GM12865 (cell line): ENCODE measurements at places on chromosomes 2 and 18.

GRCh38 chr2:237456200-237456843 lies 30.7 kb upstream of the MLPH start:
- DNase-seq, result no peak

- DNase-seq, result no peak
Measured at GRCh38 chr18:984004-984403, 79.3 kb downstream of the ADCYAP1 start.

DNA sequence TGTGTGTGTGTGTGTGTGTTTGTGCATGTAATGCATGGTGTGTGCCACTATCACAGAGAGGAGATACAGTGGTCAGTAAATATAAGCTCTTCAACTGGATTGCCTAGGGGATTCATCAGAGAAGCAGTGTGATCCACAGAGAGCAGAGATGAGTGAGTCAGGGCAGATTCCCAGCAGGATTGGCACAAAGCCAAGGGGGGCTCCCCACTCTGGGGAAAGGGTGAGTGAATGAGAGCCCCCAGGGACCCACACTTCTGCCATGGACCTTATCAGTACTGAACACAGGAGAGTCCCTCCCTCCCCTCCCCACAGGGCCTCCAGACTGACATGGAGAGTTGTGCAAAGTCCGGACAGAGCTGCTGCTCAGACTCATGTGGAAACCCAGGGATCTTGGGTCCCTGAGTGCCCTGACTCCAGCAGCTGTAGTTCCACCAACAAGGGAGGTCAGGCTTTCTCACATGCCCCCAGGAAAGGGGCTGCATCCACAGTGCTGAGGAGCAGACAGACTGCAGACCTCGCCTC lies 748.8 kb downstream of the NR4A2 start:
- DNase-seq, result no peak

DNA sequence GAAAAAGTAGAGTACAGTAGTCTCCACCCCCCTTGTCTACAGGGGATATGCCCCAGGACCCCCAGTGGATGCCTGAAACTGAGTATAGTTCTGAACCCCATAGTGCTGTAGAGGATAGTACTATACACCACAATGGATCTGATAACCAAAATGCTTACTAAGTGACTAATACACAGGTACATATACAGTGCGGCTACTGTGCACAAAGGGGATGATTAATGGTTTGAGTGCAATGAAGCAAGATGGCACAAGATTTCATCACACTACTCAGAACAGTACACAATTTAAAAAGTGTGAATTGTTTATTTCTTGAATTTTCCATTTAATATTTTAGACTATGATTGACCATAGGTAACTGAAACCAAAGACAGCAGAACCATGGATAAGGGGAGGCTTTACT lies 446.9 kb upstream of the NRP2 start:
- DNase-seq, result no peak

DNA sequence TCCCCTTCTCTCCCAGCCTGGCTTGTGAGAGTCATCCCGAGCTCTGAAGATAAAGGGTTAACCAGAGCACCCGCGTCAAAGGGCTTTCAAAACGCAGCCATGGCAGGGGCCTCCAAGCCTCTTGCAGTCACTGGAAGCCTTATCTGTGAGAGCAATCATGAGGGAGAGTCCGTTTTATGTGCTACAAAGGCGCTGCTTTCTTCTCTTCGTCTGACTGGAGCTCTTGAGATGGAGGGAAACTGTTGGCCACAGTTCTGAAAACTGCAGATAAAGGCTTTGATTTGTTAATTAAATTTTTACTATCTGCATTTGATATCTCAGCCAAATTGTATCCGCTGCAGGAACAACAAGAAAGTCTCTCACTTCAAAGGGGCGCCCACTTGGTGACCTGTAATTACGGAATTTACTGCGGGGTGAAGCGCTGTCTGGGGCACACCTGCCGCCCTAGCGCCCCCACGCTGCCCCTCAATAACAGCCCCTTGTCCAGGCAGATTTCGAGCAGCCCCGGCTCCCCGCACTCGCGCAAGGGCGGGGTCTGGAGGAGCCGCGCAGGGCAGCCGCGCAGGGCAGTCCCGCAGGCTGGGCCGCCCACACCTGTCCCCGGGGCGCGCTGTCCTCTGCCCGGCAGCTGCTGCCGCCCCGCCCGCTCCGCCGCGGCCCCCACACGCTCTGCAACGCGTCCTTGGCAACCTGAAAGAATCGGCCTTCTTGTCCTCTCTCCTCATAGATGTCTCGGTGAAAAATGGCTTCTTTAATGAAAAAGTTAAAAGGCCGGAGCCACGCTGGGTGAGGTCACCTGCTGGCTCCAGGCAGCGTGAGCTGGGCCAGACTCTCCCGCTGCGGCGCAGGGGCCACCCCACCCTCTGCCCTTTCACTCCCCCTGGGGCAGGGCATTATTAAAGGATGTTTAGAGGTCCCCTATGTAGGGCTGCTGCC lies 217.9 kb downstream of the VAPA start:
- no peak for DNase-seq

GRCh38 chr2:44758591-44758990 lies 182.9 kb upstream of the SIX3 start:
- DNase-seq, result no peak

GRCh38 chr2:219713110-219713509 lies 85.7 kb downstream of the SLC4A3 start:
- DNase-seq, result peak; percentile 42

DNA sequence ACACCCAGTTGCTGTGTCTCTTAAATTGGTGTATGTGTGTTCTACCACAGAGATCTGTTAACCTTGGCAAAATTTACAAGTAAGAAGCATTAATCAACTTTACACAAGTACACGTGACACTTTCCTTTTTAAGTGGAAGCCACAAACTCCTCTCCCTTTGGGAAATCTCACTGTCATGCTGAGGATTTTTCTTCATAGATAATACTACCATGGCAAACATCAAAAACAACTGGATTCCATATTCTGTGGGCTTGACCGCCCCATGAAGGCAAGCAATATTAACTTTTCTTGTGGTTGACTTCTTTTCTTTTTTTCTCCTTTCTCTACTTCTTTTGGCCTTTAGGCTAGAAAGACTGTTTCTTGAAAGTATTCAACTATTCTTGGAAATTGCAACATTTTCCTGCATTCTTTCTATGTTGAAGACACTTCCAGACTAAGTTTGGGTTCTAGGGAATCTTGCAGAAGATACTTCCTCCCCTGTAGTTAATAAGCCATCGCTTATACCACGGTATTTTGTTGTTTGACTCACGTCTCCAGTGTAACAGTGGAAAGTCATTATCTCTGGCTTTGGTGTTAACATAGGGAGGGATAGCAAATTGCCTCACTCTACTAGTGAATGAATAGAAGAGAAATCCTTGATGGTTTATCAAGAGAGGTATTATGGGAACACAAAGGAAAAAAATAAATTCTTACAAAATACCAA lies 79.5 kb downstream of the SLC8A1 start:
- DNase-seq, result no peak

DNA sequence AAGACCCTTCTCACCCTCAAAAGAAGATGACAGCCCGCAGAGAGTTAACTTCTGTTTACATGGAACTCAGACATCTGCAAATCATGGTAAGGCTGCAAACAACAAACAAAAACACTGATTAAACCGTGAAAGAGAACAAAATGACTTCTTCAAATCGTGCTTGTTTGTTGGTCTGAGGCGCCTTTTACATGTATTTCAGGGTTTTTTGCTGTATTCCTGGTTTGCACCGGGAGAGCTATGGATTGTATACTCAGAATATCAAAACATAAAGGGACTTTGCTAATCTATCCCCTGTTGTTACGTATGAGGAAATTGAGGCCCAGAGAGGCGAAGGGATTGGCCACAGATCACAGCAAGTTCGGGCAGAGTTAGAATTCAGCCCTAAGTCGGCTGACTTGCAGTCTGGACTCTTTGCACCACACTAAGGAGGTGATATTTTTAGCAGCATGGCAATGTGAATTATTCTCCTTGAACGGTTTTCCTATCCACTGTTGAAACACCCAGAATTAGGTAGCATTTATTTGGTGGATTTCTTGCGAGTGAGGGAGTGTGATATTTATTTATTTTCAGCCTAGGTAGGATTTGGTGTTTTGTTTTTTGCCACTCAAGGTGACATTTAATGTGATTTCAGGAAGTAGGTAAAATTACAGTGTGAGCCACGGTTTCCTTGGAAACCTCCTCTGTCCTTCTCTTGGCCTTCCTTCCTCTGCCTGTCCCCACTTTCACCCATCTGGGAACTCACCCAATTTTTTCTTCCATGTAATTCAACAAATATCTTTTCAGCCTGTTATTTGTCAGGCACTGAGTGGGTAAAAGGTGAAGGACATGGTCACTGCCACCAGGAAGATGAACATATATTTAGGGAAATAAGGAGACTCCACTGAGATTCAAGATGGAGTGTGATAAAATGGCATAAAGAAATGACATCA lies 980 bp upstream of the PDE6D start:
- DNase-seq, result peak; percentile 62

DNA sequence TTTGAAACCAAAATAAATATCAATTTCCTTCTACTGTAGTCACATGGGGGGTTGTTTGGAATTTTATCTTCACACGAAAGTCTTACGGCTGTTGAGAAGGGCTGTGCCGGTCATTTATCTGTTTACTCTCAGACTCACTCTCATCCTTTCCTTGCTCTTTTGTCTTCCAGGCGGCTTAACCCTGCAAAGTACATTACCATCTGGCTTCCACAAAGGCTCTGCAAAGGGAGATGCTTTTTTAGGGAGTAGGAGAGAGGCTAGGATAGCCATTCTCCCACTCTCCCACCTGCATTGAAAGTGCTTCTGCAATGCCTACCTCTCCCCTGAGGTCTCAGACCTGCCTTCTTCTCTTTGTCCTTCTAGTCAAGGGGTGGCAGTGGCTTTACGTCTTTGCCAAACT lies 247.6 kb downstream of the MEIS1 start:
- no peak for DNase-seq

DNA sequence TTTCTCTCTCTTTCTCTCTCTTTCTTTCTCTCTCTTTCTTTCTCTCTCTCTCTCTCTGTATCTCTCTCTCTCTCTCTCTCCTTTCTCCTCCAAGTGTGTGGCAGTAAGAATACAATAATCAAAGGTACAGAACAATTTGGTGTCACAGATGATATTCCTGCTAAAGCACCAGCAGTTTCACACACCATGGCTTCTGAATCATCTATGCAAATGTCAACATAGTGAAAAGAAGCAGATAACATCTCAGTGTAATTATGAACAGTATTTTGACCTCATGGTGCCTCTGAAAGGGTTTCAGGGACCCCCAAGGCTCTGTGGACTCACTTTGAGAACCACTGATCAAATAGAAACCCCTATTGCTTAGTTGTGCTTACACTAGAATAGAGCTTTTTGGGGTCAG lies 38.5 kb upstream of the CSRNP3 start:
- DNase-seq, result no peak

- DNase-seq, result peak; percentile 82
Measured at GRCh38 chr2:74944987-74945787, 13.3 kb upstream of the POLE4 start.

GRCh38 chr2:161324876-161325275 lies 16.7 kb downstream of the PSMD14 start:
- DNase-seq, result no peak

DNA sequence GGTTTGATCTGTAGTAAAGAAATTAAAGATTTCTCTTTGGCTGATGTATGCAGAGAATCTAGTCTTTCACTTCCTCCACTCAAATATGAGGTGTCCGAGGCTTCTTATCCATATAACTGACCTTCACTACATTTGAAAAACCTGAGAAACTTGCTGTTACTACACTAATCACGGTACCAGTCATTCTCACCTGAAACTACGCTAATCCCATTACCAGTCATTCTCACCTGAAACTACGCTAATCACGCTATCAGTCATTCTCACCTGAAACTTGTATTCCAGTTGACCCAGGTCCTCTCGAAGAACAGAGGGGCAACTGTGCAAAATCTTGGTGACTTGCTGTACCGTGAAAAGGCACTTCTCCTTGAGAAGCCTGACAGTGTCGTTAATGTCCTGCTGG lies 5.1 kb downstream of the MTERF4 start:
- DNase-seq, result peak; percentile 92

GRCh38 chr2:208983486-208983885 lies 440.4 kb upstream of the MAP2 start:
- no peak for DNase-seq

- DNase-seq, result no peak
Measured at GRCh38 chr2:234953116-234954031, 1.6 kb downstream of the SH3BP4 start.

DNA sequence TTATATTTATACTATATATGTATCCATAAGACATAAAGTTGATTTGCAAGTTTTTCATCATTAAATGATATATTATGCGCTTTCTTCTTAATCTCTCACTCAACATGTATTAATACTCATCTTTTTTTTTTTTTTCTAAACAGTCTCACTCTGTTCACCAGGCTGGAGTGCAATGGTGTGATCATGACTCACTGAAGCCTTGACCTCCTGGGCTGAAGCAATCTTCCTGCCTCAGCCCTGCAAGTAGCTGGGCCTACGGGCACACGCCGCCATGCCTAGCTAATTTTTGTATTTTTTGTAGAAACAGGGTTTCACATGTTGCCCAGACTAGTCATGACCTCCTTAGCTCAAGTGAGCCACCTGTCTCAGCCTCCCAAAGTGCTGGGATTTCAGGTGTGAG lies 51.4 kb upstream of the MAP4K3 start:
- DNase-seq, result no peak

DNA sequence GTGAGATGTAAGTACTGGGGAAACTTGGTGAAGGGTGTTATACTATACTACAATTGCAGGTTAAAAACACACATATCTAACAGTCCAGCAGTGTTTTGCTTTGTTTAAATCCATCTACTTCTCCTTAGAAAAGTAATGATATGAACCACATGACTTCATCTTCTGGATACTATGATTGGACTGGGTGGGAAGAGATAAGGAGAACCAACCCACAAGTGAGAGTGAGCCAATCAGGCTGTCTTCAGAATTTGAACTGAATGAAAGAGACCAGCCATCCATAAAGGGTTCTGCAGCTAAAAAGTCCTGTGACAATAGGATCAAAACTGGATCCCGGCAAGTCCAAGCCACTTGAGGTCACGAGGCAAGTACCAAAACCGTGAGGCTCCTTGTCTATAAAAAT lies 46.6 kb downstream of the KANSL3 start:
- no peak for DNase-seq

DNA sequence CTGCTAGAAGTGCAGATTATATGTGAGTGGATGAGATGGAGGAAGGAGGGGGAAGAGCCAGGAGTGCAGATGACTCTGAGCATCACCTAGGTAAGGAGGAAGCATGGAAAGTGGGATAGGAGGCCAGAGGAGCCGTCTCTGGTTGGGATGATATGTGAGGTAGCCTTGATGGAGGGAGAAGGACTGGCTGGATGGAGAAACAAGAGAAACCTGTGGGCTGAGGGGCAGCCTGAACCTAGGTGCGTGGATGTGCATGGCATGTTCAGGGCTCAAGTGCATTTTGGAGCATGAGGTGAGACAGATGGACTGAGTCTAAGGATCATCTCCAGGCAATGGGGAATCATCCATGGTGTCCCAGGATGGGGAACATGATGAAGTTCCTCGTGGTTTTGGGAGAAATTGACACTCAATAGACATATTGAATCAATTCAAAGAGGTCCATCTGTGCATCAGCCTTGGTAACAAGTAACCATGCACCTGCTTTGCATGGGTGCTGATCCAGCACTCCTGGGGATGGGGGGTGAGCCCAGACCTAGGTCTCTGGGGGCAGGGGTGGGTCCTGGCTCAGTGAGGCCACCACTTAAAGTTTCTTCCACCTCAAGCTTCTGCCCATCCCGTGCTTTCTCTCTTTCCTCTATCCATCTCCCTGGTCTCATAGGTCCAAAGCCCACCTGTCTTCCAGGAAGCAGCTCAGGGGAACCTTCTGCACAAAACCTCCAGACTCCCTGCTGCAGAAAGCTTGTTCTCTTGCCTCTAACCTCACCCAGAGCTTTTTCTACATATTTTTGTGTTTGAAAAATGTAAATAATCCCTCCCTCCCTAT lies 19.2 kb downstream of the MYCN start:
- DNase-seq, result no peak

GRCh38 chr2:155748131-155748530 lies 584.4 kb downstream of the NR4A2 start:
- no peak for DNase-seq
